IMR-90 (cell line): ENCODE measurements at places on chromosomes 3 and 15.

DNA sequence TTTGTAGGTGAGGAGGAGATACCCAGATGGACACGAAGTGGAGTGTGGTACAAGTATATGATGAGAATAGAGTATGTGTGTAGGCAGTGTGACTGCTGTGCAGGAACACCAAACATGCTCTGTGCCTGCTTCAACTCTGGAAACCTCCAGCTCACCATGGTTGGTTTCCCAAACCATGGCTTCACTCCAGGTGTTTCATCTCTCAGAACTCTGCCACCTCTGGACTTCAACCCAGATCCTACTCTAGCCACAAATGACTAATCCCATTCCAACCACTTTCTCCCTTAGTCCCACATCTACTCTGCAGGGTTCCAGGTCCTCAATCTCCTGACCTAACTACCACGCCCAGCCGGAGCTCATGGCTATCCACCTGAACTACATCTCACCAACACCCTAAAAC is 102.1 kb downstream of the RYK start:
- peak; percentile 18 for DNase-seq

GRCh38 chr3:53534676-53535400 is 40.4 kb downstream of the CACNA1D start:
- no peak for DNase-seq

- DNase-seq, result no peak
Measured at GRCh38 chr3:140748903-140749302, 71.0 kb downstream of the TRIM42 start.

- no peak for DNase-seq
Measured at GRCh38 chr3:76646921-76647562, 392.9 kb upstream of the ROBO2 start.

GRCh38 chr3:109943181-109943580 is 605.8 kb upstream of the DPPA4 start:
- DNase-seq, result peak; percentile 9

- DNase-seq, result no peak
Measured at GRCh38 chr3:131988209-131988608, 46.6 kb downstream of the CPNE4 start.

DNA sequence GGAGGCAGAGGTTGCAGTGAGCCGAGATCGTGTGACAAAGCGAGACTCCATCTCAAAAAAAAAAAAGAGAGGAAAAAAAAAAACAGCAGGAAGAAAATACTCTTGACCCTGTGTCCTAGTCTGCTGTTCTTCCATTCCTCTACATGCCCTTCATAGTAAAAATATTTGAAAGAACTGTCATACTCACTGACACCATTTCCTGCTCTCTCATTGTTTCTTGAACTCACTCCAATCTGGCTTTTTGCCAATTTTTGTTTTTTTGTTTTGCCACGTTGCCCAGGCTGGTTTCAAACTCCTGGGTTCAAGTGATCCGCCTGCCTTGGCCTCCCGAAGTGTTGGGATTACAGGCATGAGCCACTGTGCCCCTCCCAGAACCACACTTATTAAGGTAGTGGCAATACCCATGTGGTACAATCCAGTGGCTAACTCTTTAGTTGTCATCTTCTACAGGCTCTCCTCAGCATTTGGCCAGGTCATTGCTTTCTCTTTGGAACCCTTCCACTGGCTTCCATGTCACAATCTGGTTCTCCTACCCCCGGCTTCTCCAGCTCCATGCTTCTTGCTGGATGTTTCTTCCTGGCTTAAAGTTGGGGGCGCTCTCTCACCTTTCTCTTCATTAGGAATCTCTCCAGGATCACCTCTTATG is 238.2 kb upstream of the C2CD4B start:
- peak; percentile 74 for DNase-seq

GRCh38 chr3:149417174-149417573 is 39.7 kb upstream of the TM4SF1 start:
- DNase-seq, result no peak

- DNase-seq, result peak; percentile 20
Measured at GRCh38 chr3:50550079-50550736, 17.3 kb downstream of the C3orf18 start.
